ENCODE measurements at places on chromosomes 5 and 9. TPM values are rescaled to one million over a fixed set of nuclear protein-coding genes. Genes with fewer than 3 reads are reported as not detected.
A peak's percentile ranks its signal among the peaks of the same experiment; 100 is the strongest.

GRCh38 chr5:75758116-75758515 is 40.9 kb upstream of the POC5 start:
- no peaks in the 10 kb centered on the region for H3K4me1 ChIP-seq
- no peak overlapping the region for H3K27ac ChIP-seq
- H3K4me3 ChIP-seq = no peak overlapping the region
- H3K36me3 ChIP-seq = no peaks in the 10 kb centered on the region
- no peaks in the 10 kb centered on the region for H3K27me3 ChIP-seq

DNA sequence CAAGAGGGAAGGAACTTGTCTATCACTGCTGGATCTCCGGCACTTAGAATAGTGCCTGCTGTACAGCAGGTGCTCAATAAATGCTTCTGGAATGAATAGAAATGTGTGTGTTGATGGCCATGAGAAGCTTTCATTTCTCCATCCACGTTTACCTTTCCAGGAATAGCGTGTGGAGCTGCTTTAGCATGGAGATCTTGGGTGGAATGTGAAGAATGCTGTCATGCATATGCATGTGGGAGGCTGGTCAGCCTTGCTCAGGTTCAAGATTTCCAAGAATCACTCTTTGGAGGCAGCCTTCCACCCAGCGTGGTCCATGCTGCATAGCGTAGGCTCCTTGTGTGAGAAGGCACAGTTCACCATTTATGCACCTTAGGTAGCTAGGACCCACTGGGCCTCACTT is 19.2 kb downstream of the COL15A1 start:
- no peak overlapping the region for H3K4me3 ChIP-seq
- no peaks in the 10 kb centered on the region for H3K4me1 ChIP-seq
- H3K27ac ChIP-seq = no peak overlapping the region
- peaks cover 4% of the 10 kb centered on the region for H3K36me3 ChIP-seq
- H3K27me3 ChIP-seq = peaks cover 3% of the 10 kb centered on the region

DNA sequence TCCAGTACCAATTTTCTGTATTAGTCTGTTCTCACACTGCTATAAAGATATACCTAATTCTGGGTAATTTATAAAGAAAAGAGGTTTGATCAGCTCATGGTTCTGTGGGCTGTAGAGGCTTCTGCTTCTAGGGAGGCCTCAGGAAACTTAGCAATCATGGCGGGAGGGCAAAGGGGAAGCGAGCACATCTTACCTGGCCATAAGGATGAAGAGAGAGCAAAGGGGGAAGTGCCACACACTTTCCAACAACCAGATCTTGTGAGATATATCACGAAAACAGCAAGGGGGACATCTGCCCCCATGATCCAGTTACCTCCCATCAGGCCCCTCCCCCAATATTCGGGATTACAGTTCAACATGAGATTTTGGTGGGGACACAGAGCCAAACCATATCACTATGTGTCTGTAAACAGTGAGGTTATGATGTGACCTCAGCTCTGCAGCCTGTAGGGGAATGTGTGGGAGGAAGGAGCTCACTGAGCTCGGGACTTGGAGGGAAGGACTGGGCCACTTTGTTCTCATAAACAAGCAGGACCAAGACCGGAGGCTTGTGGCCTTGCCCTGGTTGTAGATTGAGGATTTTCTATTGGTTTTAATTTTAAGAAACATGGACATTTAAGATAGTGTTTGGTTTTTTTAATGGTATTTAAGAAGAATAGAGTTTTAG is 85.2 kb downstream of the EHMT1 start:
- no peak overlapping the region for H3K27ac ChIP-seq
- no peak overlapping the region for H3K4me3 ChIP-seq
- peaks cover 7% of the 10 kb centered on the region for H3K27me3 ChIP-seq
- peaks cover 14% of the 10 kb centered on the region for H3K4me1 ChIP-seq

GRCh38 chr9:136359774-136360718 is 3.5 kb downstream of the DNLZ start:
- no peaks in the 10 kb centered on the region for H3K36me3 ChIP-seq
- peaks cover 8% of the 10 kb centered on the region for H3K27me3 ChIP-seq
- H3K27ac ChIP-seq = no peak overlapping the region
- peaks cover 3% of the 10 kb centered on the region for H3K4me1 ChIP-seq
- H3K4me3 ChIP-seq = no peak overlapping the region
- no peak for DNase-seq

GRCh38 chr5:173716058-173716682 is 99.7 kb upstream of the BOD1 start:
- peaks cover 56% of the 10 kb centered on the region for H3K4me1 ChIP-seq
- H3K4me3 ChIP-seq = no peak overlapping the region
- no peak overlapping the region for H3K27ac ChIP-seq
- H3K36me3 ChIP-seq = no peaks in the 10 kb centered on the region
- H3K27me3 ChIP-seq = peaks cover 25% of the 10 kb centered on the region

DNA sequence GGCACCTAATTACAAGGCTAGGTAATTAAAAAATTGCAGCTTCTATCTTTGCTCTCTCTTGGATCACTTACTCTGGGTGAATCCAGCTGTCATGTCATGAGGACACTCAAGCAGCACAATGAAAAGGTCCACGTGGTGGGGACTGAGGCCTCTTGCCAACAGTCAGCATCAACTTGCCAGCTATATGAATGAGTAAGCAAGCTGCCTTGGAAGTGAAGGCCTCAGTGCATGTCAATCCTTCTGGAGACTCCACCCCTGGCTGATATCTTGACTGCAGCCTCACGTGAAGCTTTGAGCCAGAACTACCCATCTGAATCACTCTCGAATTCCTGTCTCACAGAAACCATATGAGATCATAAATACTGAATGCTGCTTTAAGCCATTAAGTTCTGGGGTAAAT is 140.5 kb downstream of the SNX18 start:
- no peaks in the 10 kb centered on the region for H3K36me3 ChIP-seq
- DNase-seq = no peak
- H3K4me1 ChIP-seq = peaks cover 6% of the 10 kb centered on the region

GRCh38 chr9:7178729-7179128 is 421.0 kb downstream of the KDM4C start:
- no peak for DNase-seq
- H3K4me1 ChIP-seq = no peaks in the 10 kb centered on the region
- H3K4me3 ChIP-seq = no peak overlapping the region
- no peaks in the 10 kb centered on the region for H3K27me3 ChIP-seq

The DAB2 gene
- 1.4 TPM for total RNA-seq

- peak overlapping the region; percentile 96 for H3K4me3 ChIP-seq
- peaks cover 7% of the 10 kb centered on the region for H3K27me3 ChIP-seq
- peak; percentile 62 for DNase-seq
- H3K27ac ChIP-seq = no peak overlapping the region
- peaks cover 13% of the 10 kb centered on the region for H3K4me1 ChIP-seq
These were observed 7.0 kb downstream of the PAX5 start for GRCh38 chr9:37026931-37027581.

The SVEP1 gene
- total RNA-seq = 0.10 TPM

DNA sequence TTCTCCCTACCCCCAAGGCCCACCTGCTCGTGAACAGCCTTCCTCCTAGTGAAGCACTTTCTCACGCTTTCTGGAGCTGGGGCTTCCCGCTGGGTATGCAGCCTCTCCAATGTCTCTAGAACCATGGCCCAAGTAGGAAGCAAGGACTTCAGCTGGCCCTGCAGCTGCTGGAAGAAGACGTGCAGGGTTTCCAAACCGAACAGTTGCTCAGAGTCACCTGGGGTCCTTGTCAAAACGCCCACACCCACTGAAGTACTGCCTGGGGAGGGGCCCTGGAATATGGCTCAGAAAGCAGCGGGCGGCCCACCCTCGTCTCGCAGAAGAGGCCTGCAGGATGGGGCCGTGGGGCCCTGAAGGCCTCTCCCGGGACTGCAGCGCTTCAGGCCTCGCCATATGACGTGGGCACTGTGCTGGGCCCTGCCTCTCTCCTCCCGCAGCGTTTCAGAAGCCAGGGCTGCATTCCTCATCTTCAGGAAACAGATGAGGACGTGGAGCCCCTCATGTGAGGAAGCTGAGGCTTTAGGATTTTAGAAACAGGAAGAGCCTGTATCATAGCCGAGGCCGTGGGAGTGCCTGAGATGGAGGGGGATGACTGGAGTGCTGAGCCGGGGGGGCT is 116.0 kb upstream of the LMX1B start:
- peaks cover 4% of the 10 kb centered on the region for H3K27me3 ChIP-seq
- no peak for DNase-seq
- no peaks in the 10 kb centered on the region for H3K36me3 ChIP-seq
- no peak overlapping the region for H3K4me3 ChIP-seq
- H3K27ac ChIP-seq = no peak overlapping the region
- H3K4me1 ChIP-seq = peaks cover 10% of the 10 kb centered on the region

The F2RL2 gene
- total RNA-seq = not detected

GRCh38 chr9:71743217-71743705 is 25.1 kb downstream of the CEMIP2 start:
- no peaks in the 10 kb centered on the region for H3K27me3 ChIP-seq
- H3K36me3 ChIP-seq = peaks cover 6% of the 10 kb centered on the region
- no peak overlapping the region for H3K27ac ChIP-seq
- H3K4me3 ChIP-seq = no peak overlapping the region
- peaks cover 2% of the 10 kb centered on the region for H3K4me1 ChIP-seq

DNA sequence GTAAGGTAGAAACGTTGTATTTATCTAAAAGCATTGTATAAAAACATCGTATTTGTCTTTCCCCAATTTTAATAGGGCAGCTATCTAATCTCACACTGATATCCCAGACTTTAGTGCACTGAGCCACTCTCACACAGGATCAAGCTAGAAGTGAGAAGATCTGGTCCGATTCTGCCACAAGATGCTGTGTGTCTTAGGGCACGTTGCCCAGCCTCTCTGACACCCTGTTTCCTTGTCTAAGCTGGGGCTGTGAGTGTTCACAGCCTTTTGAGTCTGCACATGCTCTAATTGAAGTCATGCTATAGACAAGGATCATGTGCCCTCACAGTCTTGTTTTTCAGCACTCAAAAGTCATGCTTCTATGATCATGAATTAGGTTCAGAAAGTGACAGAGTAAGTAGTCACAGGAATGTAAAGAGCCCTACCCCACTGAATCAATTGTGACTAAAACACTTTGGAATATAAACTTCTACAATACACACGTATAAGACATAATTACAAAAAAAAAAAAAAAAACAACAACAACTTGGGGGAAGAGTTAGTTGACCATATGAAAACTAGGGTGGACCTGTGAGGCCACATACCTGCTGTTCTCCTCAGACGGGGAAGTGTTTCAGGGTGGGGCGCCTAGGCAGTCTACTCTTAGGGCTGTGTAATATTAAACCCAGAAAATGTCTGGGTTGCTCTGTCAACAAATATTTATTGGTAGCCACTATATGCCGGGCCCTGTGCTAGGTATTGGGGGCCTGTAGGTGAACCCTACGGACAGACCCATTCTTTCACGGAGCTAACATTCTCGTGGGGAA is 893 bp upstream of the ABLIM3 start:
- H3K36me3 ChIP-seq = peaks cover 6% of the 10 kb centered on the region
- no peak for DNase-seq
- H3K4me1 ChIP-seq = peaks cover 3% of the 10 kb centered on the region
- H3K27ac ChIP-seq = no peak overlapping the region
- H3K4me3 ChIP-seq = peak overlapping the region; percentile 51

The FRMPD1 gene
- total RNA-seq = 38.1 TPM

- no peak overlapping the region for H3K4me3 ChIP-seq
- no peaks in the 10 kb centered on the region for H3K36me3 ChIP-seq
- no peaks in the 10 kb centered on the region for H3K4me1 ChIP-seq
- no peaks in the 10 kb centered on the region for H3K27me3 ChIP-seq
- DNase-seq = no peak
These were observed 154.8 kb upstream of the GAS1 start for GRCh38 chr9:87102126-87102525.
